A673 (cell line): ENCODE measurements at places on chromosomes 13 and 19. TPM values are rescaled to one million over a fixed set of nuclear protein-coding genes. Genes with fewer than 3 reads are reported as not detected.

Gene DAND5
- total RNA-seq = 0.17 TPM in 2 replicates

Gene CACNA1A
- total RNA-seq = 2.9 and 3.2 TPM in 2 replicates

Gene UHRF1
- 192 and 203 TPM in 2 replicates for total RNA-seq

Gene GFY
- not detected in 2 replicates for total RNA-seq

Gene DPF1
- total RNA-seq = 6.3 and 8.1 TPM in 2 replicates

- H3K4me1 ChIP-seq = no peaks in the 10 kb centered on the region
- H3K36me3 ChIP-seq = no peaks in the 10 kb centered on the region
These were observed 28.3 kb downstream of the CEBPG start for GRCh38 chr19:33401683-33402420.

GRCh38 chr13:48411147-48411794 is 1.6 kb downstream of the LPAR6 start:
- peak; percentile 9 for DNase-seq
- no peaks in the 10 kb centered on the region for H3K27me3 ChIP-seq
- peak overlapping the region; percentile 84 for H3K27ac ChIP-seq
- peaks cover 13% of the 10 kb centered on the region for H3K4me1 ChIP-seq
- H3K36me3 ChIP-seq = peaks cover 3% of the 10 kb centered on the region

- no peaks in the 10 kb centered on the region for H3K36me3 ChIP-seq
- no peaks in the 10 kb centered on the region for H3K27me3 ChIP-seq
- no peak overlapping the region for H3K27ac ChIP-seq
- no peak for DNase-seq
- peaks cover 33% of the 10 kb centered on the region for H3K4me1 ChIP-seq
- no peak overlapping the region for H3K4me3 ChIP-seq
These were observed 55.7 kb downstream of the SPATA13 start for GRCh38 chr13:24216176-24216575.

DNA sequence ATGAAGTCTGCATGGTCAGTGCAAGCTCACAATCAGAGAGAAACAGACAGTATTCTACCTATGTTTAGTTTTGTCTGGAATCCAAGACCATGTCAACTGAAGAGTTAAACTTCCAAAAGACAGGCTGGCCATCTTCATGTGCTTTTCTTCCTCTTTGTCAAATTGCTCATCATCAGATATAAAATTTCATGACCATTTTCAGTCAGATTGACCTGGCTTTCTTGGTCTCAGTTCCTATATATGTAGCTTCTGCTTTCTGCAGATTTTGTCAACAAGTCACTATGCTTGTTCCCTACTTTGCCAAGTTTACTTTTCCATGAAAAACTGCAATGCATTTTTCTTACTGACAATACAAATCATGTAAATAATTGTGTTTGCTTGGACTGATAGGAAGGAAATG is 13.9 kb downstream of the SLC46A3 start:
- DNase-seq = no peak
- no peak overlapping the region for H3K27ac ChIP-seq
- no peaks in the 10 kb centered on the region for H3K36me3 ChIP-seq

DNA sequence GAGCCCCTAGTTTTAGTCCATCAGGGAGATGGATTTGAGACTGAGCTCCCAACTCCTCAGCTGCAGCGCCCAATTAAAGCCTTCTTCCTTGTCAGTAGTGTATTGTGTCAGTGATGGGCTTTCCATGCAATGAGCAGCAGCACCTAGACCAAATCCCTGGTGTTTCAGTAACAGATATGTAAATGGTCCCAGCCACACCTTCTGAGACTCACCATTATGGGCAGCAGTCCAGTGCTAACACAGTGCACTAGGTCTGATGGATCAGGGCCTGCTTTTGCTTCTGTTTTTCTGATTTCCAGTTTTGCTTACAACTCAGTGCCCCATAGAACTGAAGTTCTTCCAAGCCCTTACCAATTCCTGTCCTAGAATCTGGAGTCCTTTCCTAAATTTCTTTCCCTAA is 41.8 kb upstream of the MIR17HG start:
- H3K27me3 ChIP-seq = no peaks in the 10 kb centered on the region
- no peak for DNase-seq
- H3K27ac ChIP-seq = no peak overlapping the region
- H3K4me3 ChIP-seq = no peak overlapping the region
- H3K36me3 ChIP-seq = no peaks in the 10 kb centered on the region

GRCh38 chr13:78133511-78133910 is 214.9 kb upstream of the EDNRB start:
- H3K27ac ChIP-seq = no peak overlapping the region
- no peaks in the 10 kb centered on the region for H3K27me3 ChIP-seq
- DNase-seq = no peak
- H3K4me1 ChIP-seq = peaks cover 4% of the 10 kb centered on the region

DNA sequence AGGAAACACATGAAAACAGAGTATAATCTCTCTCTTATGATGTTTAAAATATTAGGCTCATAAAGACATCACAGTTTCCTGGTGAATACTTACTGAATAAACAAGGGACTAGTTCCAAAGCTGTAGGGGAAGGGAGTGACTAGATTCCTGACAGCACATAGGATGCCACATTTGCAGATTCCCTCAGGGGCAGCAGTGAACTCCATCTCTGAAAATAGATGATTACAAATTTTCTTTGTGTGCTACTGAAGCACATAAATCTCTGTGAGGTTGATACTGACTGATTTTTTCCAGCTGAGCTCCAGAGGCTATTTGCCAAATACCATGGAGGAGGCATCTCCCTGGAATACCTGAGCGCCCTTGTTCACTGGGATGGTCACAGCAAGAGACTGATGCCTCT is 77.3 kb downstream of the FGF9 start:
- peaks cover 7% of the 10 kb centered on the region for H3K27me3 ChIP-seq
- no peaks in the 10 kb centered on the region for H3K4me1 ChIP-seq
- no peak overlapping the region for H3K27ac ChIP-seq
- no peaks in the 10 kb centered on the region for H3K36me3 ChIP-seq
- no peak overlapping the region for H3K4me3 ChIP-seq

DNA sequence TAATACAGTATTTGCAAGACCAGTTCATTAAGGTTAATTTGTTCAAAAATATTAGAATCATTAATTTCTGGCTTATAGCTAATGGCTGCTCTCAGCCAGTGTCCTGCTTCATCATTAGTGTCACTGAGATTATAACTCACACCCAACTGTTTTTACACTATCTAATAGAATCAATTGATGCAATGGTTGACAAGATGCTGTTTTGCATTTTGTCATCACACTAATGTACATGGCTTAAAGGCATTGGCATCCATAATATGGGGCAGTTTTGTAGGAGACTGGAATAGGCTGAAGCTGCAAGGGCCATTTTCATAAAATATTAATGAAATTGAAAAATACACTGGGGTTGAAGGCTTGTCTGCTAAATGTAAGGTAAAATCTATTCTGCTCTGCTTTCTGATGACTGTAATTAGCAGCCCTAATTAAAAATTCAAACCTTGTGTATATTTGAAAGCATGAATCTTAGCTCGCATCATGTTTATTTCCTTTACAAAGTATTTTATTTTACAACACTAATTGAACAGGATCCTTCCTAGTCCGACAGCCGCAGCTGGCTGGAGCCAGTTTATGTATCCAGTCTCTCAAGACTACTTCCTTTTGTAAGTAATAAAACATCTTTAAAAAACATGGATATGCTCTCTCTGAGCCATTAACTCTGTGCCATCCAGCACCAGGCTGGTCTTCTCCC is 296.7 kb downstream of the POU4F1 start:
- H3K36me3 ChIP-seq = no peaks in the 10 kb centered on the region
- no peaks in the 10 kb centered on the region for H3K4me1 ChIP-seq
- H3K4me3 ChIP-seq = no peak overlapping the region
- H3K27ac ChIP-seq = no peak overlapping the region
- peaks cover 21% of the 10 kb centered on the region for H3K27me3 ChIP-seq
- DNase-seq = no peak

GRCh38 chr13:110382229-110382628 is 75.1 kb downstream of the COL4A2 start:
- peaks cover 42% of the 10 kb centered on the region for H3K4me1 ChIP-seq
- DNase-seq = peak; percentile 36
- no peaks in the 10 kb centered on the region for H3K36me3 ChIP-seq

- H3K27ac ChIP-seq = no peak overlapping the region
- no peaks in the 10 kb centered on the region for H3K36me3 ChIP-seq
- H3K4me1 ChIP-seq = no peaks in the 10 kb centered on the region
- H3K4me3 ChIP-seq = no peak overlapping the region
These were observed 13.7 kb upstream of the FCER2 start for GRCh38 chr19:7715671-7716070.

GRCh38 chr19:14502334-14503092 is 6.6 kb upstream of the GIPC1 start:
- no peaks in the 10 kb centered on the region for H3K4me1 ChIP-seq
- no peaks in the 10 kb centered on the region for H3K36me3 ChIP-seq
- H3K4me3 ChIP-seq = no peak overlapping the region
- no peaks in the 10 kb centered on the region for H3K27me3 ChIP-seq

- H3K27ac ChIP-seq = peak overlapping the region; percentile 43
- H3K27me3 ChIP-seq = no peaks in the 10 kb centered on the region
- DNase-seq = no peak
- H3K4me3 ChIP-seq = peak overlapping the region; percentile 33
- no peaks in the 10 kb centered on the region for H3K36me3 ChIP-seq
- peaks cover 16% of the 10 kb centered on the region for H3K4me1 ChIP-seq
These were observed 458.7 kb downstream of the MYO16 start for GRCh38 chr13:109087916-109088623.
